NCI-H2081 treated with DMSO at 0.1 percent for 48 hours (cell line): ENCODE measurements at places on chromosomes 7 and 10.
A peak's percentile ranks its signal among the peaks of the same experiment; 100 is the strongest.

DNA sequence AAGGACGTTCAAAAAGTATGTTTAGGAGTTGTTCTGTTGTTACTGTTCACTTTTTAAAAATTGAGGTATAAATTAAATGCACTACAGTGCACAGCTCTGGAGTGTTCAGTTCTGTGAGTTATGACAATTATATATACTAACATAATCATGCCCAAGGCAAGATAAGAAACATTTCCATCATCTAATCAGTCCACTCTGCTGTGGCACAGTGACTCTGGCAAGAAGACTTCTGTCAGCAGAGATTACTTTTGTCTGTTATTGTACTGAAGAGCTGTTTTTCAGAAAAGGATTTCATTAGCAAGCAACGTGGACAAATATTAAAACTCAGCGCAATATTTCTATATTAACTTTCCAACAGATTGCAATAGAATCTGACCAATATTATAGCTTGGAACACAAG, 32.0 kb downstream of the ICA1 start:
- DNase-seq, result no peak

DNA sequence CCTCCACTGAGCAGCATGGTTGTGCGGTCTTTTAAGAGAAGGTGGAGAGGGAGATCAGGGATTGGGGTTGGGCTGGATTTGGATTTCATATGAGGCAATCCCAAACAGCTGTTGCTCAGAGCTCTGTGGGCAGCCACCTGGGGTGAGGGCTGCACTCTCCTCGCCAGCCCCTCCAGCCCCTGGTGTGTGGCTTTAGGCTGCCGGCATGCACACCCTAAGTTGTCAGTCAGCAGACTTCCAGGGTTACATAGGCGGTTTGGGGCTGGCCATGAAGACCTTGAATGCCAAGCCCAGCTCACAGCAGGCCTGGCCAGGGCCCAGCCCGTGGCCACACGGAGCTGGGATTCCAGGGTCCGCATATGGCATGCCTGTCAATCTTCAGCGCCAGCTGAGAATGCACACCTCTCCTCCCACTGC, 54.8 kb downstream of the ZMIZ1 start:
- DNase-seq, result no peak

DNA sequence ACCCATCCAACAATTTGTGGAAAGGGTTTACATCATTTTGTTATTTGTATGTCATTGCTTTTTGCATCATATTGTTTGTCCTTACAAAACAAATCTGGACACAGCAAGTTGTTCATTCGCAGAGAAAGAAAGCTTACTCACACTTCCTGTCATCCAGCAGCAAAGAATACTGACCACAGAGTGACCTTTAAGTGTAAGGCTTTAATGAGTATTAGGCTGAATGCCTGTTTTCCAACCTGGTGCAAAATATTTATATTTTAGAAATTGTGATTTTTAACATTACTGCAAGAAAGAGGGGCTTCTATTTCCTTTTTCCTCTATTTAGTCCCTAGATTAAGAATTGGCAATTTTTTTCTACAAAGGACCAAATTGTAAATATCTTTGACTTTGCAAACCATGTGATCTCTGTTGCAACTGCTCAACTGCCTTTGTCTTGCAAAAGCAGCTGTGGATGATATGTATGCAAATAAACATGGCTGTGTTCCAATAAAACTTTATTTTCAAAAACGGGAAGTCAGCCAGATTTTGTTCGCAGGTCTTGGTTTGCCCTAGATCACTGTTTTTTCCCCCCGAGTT, 27.8 kb upstream of the ITGB1 start:
- DNase-seq, result no peak

DNA sequence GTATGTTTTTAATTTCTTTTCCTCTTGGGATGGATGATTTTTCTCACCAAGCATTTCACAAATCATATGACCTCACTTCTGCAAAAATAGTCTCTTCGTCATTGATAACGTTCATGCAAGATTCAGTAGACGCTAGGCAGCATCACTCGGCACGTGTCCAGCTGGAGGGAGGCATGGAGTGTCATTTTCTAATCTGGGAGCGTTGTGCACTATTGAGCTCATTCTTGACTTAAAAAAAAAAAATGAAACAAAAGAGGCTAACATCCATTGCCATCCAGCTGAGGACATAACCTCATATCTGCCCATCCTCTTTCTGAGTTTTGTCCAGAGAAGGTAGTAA, 56.2 kb downstream of the COL17A1 start:
- no peak for DNase-seq

- no peak for DNase-seq
Observed at GRCh38 chr10:83127942-83128575, 1011.2 kb upstream of the GHITM start.

DNA sequence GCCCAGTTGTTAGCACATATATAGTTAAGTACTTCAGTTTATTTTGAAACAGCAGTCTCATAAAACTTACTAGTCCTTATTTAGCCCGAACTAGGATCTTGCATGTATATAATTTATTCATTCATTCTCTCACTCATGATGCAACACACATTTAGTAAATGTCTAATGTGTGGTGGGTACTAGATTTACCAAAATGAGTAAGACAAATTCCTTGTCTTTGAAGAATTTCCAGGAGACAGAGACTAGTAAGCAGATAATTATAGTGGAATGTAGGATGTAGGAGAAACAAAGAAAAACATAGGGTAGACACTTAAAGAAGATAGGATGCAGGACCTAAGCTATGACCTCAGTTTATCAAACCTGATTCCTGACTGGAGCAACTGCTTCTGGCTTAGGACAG, 120.2 kb upstream of the AMPH start:
- no peak for DNase-seq

GRCh38 chr10:103803941-103804340, 51.4 kb downstream of the SH3PXD2A start:
- DNase-seq, result no peak

GRCh38 chr10:132868995-132869394, 73.4 kb downstream of the CFAP46 start:
- DNase-seq, result no peak

GRCh38 chr10:18860631-18861240, 187.9 kb upstream of the MALRD1 start:
- DNase-seq, result no peak

DNA sequence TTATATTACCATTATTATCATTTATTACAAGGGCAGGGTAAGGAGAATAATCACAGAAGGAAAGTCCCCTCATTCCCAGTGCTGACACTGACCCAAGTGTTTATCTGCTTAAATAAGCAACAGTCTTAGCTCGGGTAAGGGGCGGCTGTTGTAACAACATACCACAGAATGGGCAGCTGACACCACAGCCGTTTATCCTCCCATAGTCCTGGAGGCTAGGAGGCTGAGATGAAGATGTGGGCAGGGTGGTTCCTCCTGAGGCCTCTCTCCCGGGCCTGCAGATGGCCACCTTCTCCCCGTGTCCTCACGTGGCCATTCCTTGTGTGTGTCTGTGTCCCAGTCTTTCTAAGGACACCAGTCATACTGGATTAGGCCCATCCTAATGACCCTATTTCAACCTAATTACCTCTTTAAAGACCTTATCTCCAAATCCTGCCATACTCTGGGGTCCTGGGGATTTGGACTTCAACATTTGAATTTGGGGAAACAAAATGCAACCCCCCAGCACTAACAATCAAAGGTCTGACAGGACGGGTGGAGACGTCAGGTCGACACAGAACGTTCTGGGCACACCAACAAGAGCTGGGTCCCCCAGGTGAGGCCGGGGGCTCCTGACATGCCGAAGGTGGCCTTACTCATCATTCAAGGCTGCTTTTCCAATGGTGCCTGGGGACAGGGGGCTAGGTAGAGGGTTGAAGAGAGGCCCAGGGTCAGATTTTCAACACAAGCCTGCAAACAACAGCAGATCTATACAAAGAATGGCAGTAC, 93.5 kb downstream of the TNS3 start:
- no peak for DNase-seq

DNA sequence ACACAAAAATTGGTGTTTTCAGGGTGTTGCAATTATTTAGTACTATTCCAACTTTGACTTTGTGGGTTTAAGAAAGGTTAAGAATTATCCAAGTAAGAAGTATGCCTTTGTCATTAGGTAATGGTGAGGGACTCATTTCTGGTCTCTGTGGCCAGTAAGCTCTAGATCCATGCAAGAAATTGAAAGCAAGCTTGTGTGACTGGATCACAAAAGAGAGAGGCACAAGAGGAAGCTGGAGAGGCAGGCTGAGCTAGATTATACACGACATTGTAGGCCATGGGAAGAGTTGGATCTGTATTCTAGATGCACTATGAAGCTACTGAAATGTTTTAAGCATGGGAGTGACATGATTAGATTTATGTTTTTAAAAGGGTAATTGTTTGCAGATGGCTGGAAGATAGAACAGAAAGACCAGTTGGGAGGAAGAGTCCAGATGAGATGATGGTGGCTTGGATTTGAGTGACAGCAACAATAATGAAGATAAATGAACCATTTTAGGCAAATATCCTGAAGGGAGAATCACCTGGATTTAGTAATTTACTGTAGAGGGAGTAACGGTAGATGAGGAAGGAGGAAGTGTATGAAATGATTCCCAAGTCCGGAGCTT, 50.0 kb downstream of the CALD1 start:
- DNase-seq, result no peak

DNA sequence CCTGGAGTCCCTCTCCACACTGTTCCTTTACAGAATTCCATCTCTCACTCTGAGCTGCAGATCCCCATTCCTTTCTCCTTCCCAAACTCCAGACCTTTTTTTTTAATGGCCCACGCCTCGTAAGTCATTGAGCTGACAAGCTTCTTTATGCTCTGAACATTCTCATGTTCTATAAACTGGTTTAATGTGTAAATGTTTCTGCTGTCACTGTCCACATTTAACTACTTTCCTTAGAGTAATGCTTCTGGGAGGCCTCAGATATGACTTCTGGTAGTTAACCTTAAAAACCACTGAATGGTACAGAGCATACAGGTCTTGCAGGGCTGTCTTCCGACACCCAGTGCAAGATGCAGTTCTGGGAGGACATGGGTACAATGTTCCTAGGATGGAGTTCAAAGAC, 71.1 kb upstream of the CAMK2B start:
- DNase-seq, result no peak

GRCh38 chr10:95573964-95574604, 12.9 kb upstream of the SORBS1 start:
- no peak for DNase-seq

GRCh38 chr10:43970018-43970698, 321.5 kb upstream of the ZNF32 start:
- no peak for DNase-seq

- no peak for DNase-seq
Observed at GRCh38 chr7:20320322-20320721, 10.4 kb upstream of the ITGB8 start.

DNA sequence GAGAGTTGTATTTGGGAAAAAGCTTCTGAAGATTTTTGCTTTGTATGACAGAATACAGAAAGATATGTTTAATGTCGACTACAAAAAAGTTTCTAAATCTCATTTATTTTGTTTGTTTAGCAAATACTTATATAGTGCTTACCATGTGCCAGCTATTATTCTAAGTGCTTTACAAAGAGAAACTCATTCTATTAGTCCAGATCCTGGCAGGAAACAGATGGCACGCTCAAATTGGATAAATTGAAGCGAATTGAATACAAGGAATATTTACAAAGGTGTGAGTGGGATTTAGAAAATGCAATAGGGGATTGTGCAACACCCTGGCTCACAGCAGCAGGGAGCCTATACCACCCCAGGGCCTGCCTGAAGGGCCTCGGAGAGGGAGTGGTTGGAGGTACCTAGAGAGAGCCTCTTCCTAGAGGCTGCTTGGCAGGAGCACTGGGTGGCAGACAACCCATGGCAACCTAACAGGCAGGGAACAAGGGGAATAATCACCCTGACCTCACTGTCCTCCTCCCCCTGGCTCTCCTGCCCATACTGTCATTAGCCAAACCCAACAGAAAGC, 27.6 kb upstream of the FAM204A start:
- DNase-seq, result peak; percentile 92

DNA sequence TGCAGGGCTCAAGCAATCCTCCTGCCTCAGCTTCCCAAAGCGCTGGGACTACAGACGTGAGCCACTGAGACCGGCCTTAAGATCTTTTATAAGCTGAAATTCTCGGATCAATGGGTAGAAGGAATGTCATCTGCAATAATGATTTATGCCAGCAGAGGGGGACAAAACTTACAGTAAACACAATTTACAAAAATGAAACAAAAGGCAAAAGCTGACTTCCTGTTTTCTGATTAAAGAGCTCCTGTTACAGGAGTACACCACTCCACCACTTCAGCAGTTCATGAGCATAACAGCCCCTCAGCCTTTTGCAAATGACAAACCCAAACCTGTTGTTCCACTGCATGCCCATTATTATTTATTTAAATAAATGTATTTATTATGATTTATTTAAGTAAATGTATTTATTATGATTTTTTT, 88.5 kb upstream of the ATP6V0A4 start:
- peak; percentile 12 for DNase-seq
